Activated CD8-positive, alpha-beta memory T cell treated with anti-CD3 and anti-CD28 coated beads for 36 hours (primary cell): ENCODE measurements at places on chromosomes 13 and 19. TPM values are rescaled to one million over a fixed set of nuclear protein-coding genes. Genes with fewer than 3 reads are reported as not detected.

Gene C5AR2
- not detected for total RNA-seq

Gene CLDN10
- total RNA-seq = not detected

Gene COX7A1
- not detected for total RNA-seq

Gene ARL11
- total RNA-seq = 0.19 TPM

Gene LENG9
- 4.4 TPM for total RNA-seq

Gene SLC15A1
- total RNA-seq = not detected

Gene PVR
- total RNA-seq = 8.0 TPM

Gene MED29
- 28.7 TPM for total RNA-seq

Gene GPR180
- total RNA-seq = 8.7 TPM

Gene TSHZ3
- 0.52 TPM for total RNA-seq

Gene CLASRP
- total RNA-seq = 78.1 TPM

Gene MAG
- total RNA-seq = not detected

Gene STOML3
- not detected for total RNA-seq

Gene GPR183
- 29.2 TPM for total RNA-seq

Gene ZNF304
- 8.9 TPM for total RNA-seq

Gene SYT5
- not detected for total RNA-seq

Gene HIF3A
- not detected for total RNA-seq

Gene ARHGEF1
- 297 TPM for total RNA-seq

Gene VSTM2B
- total RNA-seq = not detected

Gene TIMM50
- 144 TPM for total RNA-seq

Gene ZNF613
- total RNA-seq = 4.7 TPM

Gene B3GNT8
- total RNA-seq = 0.61 TPM

Gene PRTN3
- total RNA-seq = not detected

Gene EDDM13
- 0.42 TPM for total RNA-seq

Gene PINLYP
- total RNA-seq = 15.1 TPM

Gene CAMSAP3
- total RNA-seq = 0.69 TPM

Gene FGF21
- total RNA-seq = not detected

Gene TNFSF11
- total RNA-seq = 7.4 TPM

Gene ZNF211
- total RNA-seq = 5.5 TPM

Gene ZSCAN4
- total RNA-seq = not detected

Gene PABPC3
- total RNA-seq = 0.57 TPM

Gene PLEKHF1
- total RNA-seq = 20.1 TPM

Gene EFNA2
- total RNA-seq = not detected

Gene FARP1
- 0.29 TPM for total RNA-seq

Gene TMEM259
- total RNA-seq = 141 TPM

Gene POSTN
- not detected for total RNA-seq

Gene LAIR2
- total RNA-seq = 2.2 TPM

Gene CA11
- 11.3 TPM for total RNA-seq

Gene NKG7
- 835 TPM for total RNA-seq

Gene JAK3
- 125 TPM for total RNA-seq

Gene ZNF681
- 5.5 TPM for total RNA-seq

Gene CCDC70
- 0.42 TPM for total RNA-seq

Gene LYL1
- total RNA-seq = 2.8 TPM

Gene CEACAM16
- total RNA-seq = not detected

Gene ANKLE1
- total RNA-seq = 20.6 TPM

Gene GCDH
- 55.2 TPM for total RNA-seq

Gene ZNF470
- total RNA-seq = 2.9 TPM

Gene KHSRP
- total RNA-seq = 471 TPM

Gene NCCRP1
- not detected for total RNA-seq

Gene ATXN8OS
- total RNA-seq = not detected

Gene CEACAM8
- total RNA-seq = not detected

Gene SPACA6
- total RNA-seq = 4.4 TPM

Gene UHRF1
- 228 TPM for total RNA-seq

Gene NLRP4
- not detected for total RNA-seq

Gene ATP4A
- not detected for total RNA-seq

Gene GFY
- total RNA-seq = not detected
